ENCODE measurements at places on chromosomes 2 and 18.

- no peak for DNase-seq
Observed at GRCh38 chr2:158412206-158412605, 44.3 kb downstream of the CCDC148 start.

GRCh38 chr2:38500283-38500634, 102.5 kb downstream of the HNRNPLL start:
- no peak for DNase-seq

- peak; percentile 97 for DNase-seq
Observed at GRCh38 chr2:161308178-161308955, at the start of gene PSMD14. TSS of gene PSMD14 (plus strand) at chr2:161308425. CDS start at chr2:161318826, 10,401 bp downstream.

- no peak for DNase-seq
Observed at GRCh38 chr2:219334076-219334475, 1.5 kb upstream of the RESP18 start.

- no peak for DNase-seq
Observed at GRCh38 chr18:73942081-73942625, 205.5 kb downstream of the FBXO15 start.

DNA sequence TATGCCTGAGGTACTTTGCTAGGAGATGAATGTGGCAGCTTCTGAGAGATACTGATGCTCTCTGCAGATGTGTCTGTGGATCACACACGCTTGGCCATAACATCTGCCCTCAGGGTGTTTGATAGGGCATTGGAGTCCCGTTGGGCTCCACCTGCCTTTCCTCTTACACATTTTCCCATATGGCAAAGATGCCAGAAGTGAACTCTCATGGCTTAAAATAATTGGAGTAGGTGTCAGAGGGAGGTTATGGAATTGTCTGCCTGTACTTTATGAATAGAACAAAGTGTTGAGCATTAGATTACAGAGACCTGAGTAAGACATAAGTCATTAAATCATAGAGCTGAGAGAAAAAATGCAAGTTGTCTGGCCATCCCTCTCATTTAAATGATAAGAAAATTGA, 75.3 kb upstream of the PNPT1 start:
- DNase-seq, result no peak

DNA sequence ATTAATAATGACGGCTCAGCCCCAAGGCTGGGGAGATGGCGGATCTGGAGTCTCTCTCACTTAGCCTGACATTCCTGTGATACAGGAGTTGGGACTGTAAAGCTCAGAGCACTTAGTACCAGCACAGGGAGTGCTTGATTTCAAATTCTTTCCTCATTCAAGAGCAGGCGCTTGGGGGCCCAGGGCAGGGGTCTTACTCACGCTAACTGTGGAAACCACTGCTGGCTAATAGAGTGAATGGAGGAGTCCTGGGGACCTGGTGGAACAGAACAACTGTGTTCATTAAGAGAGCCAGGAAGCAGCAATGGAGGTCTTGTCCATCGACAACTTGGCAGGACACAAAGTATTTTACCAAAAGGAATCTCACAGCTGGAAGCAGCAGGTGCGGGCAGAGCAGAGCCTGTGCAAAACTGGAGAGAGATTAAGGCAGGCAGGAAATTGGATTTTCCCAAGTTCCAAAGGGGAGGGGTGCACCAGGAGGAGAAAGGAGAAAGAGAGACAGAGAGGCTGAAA, 358.9 kb downstream of the TNS1 start:
- no peak for DNase-seq

DNA sequence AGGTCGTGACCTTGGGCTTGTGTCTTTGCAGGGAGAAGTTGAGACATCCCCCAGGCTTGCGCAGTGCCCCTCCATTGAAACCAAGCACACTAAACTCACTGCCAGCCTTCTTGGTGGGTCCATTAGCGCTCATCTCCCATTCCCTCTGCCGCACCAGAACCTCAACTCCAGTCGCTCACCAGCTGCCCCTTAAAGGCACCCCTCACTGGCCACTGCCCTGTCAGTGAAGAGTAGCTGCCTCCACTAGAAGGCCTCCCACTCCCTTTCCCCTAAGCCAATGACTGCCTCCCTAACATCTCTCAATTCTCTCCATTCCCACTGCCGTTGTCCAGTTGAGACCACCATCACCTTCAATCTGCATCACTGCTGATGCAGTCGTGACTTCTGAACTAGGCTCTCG, 114.8 kb upstream of the EPC2 start:
- DNase-seq, result no peak

DNA sequence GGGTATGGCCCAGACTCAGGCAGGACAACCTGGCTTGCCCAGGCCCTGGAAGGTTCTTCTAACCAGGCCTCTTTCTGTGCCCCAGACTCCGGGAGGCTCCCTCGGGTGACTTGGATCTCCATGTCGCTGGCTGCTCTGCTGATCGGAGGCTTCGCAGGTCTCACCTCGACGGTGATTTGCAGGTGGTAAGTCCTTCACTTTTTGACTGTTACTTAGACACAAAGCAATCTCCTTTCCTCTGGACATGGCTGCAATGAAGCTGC, 103.5 kb downstream of the TPO start:
- no peak for DNase-seq

- no peak for DNase-seq
Observed at GRCh38 chr2:240295256-240296103, 140.0 kb upstream of the GPC1 start.

DNA sequence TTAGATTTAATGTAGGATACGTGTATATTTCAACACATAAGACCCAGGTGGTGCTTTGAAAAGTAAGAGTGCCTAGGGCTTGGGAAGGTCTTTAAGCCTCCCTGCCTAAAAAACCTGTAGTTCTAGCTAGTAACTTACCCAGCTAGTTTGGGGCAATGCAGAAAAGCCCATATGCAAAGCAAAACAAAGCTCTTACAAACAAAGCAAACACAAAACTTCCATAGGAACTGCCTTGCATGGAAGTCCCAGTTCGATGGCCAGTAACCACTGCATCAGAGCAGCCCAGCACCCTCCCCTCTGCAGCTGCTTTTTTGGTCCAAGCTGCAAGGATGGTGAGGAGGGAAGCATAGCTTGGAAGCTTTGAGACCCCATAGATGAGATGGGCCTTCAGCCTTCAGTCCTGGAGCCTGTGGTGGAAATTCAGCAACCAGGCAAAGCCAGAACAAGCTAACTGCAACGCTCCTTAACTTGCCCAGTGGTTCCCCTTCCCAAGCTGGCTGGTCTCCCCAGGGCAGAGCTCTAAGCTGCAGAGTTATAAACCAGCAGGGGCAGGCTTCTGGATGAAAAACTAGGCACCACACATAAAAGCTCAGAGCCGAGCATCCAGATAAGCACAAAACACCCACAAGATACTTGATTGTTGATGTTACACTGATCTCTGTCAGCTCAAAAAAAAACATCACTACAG, 16.2 kb downstream of the C2orf76 start:
- peak; percentile 27 for DNase-seq

DNA sequence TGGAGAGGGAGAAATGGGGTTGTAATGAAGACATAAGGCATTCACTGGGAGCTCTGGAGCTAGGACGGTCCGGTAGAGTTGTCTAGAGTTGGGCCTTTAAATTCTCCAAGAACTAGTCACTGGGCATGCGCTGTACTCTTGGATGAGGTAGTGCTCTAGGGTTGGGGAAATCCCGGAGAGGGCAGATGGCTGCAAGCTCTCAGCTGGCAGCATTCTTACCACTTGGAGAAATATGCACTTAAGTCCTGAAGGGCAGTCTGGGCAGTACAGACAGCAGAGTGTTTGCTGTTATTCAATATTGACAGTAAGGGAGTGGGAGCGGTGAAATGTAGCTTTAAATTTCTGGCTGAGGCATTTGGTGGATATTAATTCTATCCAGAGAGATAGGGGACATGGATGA, 214.6 kb downstream of the RDH14 start:
- no peak for DNase-seq

GRCh38 chr2:152354909-152355308, 19.9 kb downstream of the FMNL2 start:
- DNase-seq, result no peak

- peak; percentile 54 for DNase-seq
Observed at GRCh38 chr18:42030586-42031182, 75.7 kb downstream of the PIK3C3 start.

- DNase-seq, result no peak
Observed at GRCh38 chr2:97742381-97742847, 29.0 kb downstream of the ZAP70 start.

GRCh38 chr2:157509744-157510143, 65.9 kb upstream of the CYTIP start:
- DNase-seq, result peak; percentile 15

- DNase-seq, result no peak
Observed at GRCh38 chr2:188404341-188405004, 112.8 kb downstream of the GULP1 start.

- peak; percentile 17 for DNase-seq
Observed at GRCh38 chr2:216328347-216328746, 43.9 kb downstream of the MARCHF4 start.

GRCh38 chr2:29811378-29811777, 110.0 kb downstream of the ALK start:
- DNase-seq, result no peak

GRCh38 chr2:162256591-162256991, 13.3 kb upstream of the FAP start:
- DNase-seq, result no peak

- no peak for DNase-seq
Observed at GRCh38 chr2:174846941-174847938, 83.0 kb upstream of the CHRNA1 start.

GRCh38 chr18:23067236-23067635, 68.0 kb upstream of the CABLES1 start:
- DNase-seq, result no peak

GRCh38 chr18:13175754-13176210, 42.8 kb upstream of the LDLRAD4 start:
- DNase-seq, result no peak

- DNase-seq, result no peak
Observed at GRCh38 chr18:2978208-2978607, 34.7 kb downstream of the LPIN2 start.

- peak; percentile 46 for DNase-seq
Observed at GRCh38 chr2:97993926-97994325, 1.8 kb downstream of the TMEM131 start.

GRCh38 chr2:65055422-65056214, 598 bp upstream of the CEP68 start:
- peak; percentile 28 for DNase-seq

DNA sequence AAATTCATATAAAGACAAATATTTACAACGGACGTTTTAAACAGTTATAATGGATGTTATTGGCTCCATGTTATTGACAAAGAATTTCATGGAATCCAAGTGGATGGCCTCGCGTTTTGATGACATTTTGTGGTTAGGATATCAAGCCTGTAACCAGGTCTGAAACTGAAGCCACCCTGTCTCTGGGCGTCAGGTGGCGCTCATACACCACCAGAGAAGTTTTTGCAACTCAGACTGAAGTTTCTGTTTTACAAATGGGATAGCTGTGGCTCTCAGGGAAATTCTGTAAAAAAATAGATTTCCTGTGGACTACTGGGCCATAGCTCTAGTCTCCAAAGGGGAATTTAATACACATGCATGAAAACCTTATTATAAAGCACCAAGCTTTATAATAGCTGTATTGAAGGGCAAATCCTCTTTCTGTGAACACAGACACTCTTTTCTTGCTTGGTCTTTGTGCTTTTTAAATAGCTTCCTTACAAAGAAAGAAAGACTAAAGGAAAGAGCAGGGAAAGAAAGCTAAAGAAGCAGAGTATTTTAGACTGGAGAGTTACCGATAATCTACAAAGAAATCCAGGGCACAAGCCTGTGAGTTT, 86.7 kb downstream of the C18orf54 start:
- DNase-seq, result peak; percentile 67

- DNase-seq, result no peak
Observed at GRCh38 chr2:101912545-101912944, 79.2 kb upstream of the IL1R2 start.

GRCh38 chr2:130338793-130339345, 3.8 kb upstream of the IMP4 start:
- DNase-seq, result no peak

- DNase-seq, result peak; percentile 24
Observed at GRCh38 chr18:13611142-13611600, 115.2 kb downstream of the FAM210A start.

DNA sequence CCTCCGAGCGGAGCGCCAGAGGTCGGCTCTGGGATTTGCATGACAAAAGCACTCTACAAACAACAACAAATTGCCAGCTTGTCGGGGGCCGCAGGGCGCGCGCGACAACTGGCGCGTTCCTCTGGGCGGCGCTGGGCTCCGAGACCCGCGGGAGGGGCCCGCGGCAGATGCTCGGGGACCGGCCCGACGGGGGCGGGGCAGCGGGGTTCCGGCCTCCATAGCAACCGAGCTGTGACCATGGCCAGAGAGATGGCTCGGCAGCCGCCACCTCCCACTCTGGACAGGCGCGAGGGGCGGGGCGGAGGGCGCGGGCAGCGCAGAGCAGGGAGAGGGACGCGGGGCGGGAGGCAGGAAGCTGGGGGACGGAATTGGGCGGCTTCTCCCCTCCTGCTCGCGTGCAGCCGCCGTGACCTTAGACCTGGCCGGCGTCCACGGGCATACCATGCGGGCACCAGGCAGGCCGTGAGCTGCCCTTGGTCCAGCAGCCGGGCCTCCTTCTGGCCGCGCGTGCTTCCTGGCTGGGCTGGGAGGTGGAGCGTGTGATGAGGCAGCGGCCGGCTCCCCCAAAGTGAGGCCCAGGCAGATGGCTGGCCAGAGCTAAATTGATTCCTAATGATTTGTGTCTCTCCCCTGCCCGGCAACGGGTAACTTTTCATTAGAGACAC, 171.5 kb downstream of the CELF4 start:
- DNase-seq, result peak; percentile 6

GRCh38 chr2:113138428-113139322, 11.3 kb downstream of the IL1RN start:
- DNase-seq, result peak; percentile 90

DNA sequence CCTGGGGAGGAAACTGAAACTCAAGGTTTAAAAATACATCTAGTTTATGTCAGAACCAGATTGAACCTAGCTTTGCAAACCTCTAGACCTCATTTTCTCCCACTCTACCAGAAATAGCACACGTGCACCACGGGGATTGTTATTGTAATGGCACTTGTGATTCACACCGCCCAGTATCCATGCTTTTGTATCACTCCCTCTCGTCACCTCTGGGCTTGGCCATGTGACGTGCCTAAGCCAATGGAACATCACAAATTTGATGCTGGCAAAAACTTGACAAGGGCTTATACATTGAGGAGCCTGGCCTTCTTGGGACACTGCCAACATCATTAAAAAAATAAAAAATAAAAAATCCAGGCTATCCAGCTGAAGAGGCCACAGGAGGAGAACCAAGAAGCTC, 495.8 kb upstream of the POU3F3 start:
- DNase-seq, result no peak

DNA sequence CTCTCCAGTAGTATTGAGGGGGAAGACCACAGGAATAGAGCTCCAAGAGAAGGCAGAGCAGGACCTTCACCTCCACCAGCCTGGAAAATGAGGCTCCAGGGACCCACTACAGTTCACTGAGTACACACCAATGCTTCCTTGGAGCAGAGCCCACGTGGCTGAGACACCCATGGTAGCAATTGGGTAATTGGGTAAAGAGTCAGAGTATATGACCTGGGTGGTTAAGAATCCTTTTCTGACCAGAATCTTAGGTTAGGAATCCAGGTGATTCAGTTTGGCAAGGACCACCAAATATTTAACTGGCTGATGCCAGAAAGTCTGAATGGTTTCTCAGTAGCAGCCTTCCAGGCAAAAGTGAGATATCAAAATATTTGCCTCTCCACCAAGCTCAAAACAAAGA, 107.7 kb downstream of the MDH1 start:
- DNase-seq, result no peak

All from hematopoietic multipotent progenitor cell treated with erythropoietin and hydrocortisone succinate and interleukin-3 and kit ligand, for 6 days (in vitro differentiated cells).